ENCODE measurements at places on chromosomes 2 and 18. TPM values are rescaled to one million over a fixed set of nuclear protein-coding genes. Genes with fewer than 3 reads are reported as not detected.
A peak's percentile ranks its signal among the peaks of the same experiment; 100 is the strongest.

GRCh38 chr2:207163053-207163755 lies 2.5 kb downstream of the KLF7 start:
- H3K4me3 ChIP-seq, result peak overlapping the region; percentile 76
- H3K4me1 ChIP-seq, result peaks cover 74% of the 10 kb centered on the region
- no peaks in the 10 kb centered on the region for H3K27me3 ChIP-seq
- H3K36me3 ChIP-seq, result no peaks in the 10 kb centered on the region
- peak; percentile 81 for DNase-seq

- H3K27ac ChIP-seq, result no peak overlapping the region
- no peak overlapping the region for H3K4me3 ChIP-seq
- no peaks in the 10 kb centered on the region for H3K27me3 ChIP-seq
- no peaks in the 10 kb centered on the region for H3K4me1 ChIP-seq
- DNase-seq, result no peak
Observed at GRCh38 chr2:211055438-211055837, 499.0 kb downstream of the CPS1 start.

AQP12A gene
- polyA plus RNA-seq, result not detected

CDK5R2 gene
- 0.56 TPM for polyA plus RNA-seq

GRCh38 chr2:3101016-3101942 lies 276.3 kb downstream of the EIPR1 start:
- no peaks in the 10 kb centered on the region for H3K27me3 ChIP-seq
- H3K4me3 ChIP-seq, result no peak overlapping the region
- H3K27ac ChIP-seq, result no peak overlapping the region
- H3K4me1 ChIP-seq, result no peaks in the 10 kb centered on the region
- DNase-seq, result peak; percentile 61
- H3K36me3 ChIP-seq, result no peaks in the 10 kb centered on the region

DNA sequence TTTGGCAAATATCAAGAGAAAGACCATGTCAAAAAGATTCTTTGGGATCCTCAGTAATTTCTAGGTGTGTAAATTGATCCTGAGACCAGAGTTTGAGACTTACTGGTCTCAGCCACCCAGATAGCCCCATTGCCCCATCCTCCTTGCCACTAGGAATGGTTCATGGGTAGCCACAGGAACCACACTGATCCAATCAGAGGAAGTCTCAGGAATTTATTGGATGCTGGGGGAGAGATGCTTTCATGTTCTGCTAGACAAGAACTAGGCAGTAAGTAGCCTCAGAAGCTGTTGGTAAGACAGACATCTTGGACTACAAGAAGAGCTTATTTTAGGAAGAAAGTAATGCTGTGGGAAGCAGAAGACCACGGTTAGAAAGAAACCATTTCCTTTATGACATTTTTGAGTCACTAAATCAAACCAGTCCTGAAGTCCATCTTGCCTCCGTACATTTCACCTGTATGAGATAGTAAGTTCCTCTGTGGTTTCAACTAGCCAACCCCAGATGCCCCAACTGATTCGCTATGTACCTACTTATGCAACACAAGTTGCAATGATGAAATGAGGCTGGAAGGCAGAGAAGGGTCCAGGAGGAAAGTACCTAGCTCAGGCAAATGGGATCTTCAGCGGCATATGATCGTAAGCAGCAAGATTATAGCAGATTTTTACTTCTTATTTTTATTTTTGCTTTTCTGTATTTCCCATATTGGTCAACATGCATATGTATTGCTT lies 3.6 kb upstream of the ST3GAL5 start:
- H3K36me3 ChIP-seq, result no peaks in the 10 kb centered on the region
- peaks cover 25% of the 10 kb centered on the region for H3K4me1 ChIP-seq
- H3K27me3 ChIP-seq, result no peaks in the 10 kb centered on the region
- DNase-seq, result no peak
- no peak overlapping the region for H3K4me3 ChIP-seq

CRYBA2 gene
- 7.5 TPM for polyA plus RNA-seq

BOK gene
- 21.6 TPM for polyA plus RNA-seq
